ENCODE measurements at places on chromosomes 16 and 17.

DNA sequence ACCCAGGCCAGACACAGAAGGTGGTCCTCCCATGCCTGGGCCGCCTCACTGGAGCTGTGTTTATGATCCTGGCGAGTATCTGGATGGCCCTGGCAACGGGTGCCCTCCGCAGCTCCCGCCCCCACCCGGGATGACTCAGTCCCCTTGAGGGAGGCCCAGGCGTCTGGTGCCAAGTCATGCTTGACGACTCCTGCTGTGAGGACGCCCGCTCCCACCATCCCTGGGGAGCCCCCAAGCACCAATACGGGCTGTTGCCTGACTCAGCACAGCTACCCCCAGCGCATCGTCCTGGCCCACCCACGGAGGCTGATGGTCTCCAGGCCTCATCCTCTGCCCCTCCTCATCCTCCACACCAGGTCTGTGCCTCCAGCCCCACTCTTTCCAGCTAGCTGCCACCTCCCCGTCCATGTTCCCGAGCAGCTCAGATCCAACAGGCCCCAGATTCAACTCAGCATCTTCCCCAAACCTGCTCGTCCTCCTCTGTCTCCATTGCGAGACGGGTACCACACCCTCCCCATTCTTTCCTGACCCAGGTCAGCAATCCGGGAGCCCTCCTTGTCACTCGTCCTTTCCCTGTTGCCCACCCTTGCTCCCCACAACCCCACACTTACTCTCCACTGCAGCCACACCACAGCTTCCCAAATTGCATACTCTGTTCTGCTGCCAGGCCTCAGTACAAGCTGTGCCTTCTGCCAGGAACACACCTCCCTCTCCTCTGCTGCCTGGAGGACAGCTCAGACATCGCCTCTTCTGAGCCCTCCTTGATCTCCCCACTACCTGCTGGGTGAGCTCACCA, 2.6 kb downstream of the CAMKK1 start:
- no peak for DNase-seq

DNA sequence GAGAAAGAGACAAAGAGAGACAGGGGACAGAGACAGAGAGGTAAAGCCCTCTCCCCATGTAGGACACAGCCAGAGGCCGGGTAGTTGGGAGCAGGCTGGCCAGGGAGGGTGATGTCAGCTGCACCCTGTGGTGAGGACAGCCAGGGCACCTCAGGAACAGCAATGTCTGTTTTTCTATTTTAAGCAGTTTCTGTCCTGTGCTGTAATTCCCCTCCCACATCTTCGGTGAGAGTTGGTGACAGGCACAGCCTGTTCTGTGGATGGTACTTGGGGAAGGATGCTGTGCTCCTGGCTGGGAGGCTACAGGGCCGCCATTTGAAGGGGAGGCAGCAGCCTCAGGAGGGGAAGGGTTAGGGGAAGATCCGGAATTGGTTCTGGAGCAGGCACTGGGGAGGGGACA, 163.5 kb downstream of the SDK2 start:
- DNase-seq = no peak

- no peak for DNase-seq
Measured at GRCh38 chr16:85840801-85841200, 41.3 kb downstream of the COX4I1 start.

- DNase-seq = no peak
Measured at GRCh38 chr16:53309457-53309856, 124.8 kb upstream of the RBL2 start.

GRCh38 chr17:75876938-75877751, 1.2 kb downstream of the TRIM47 start:
- no peak for DNase-seq

DNA sequence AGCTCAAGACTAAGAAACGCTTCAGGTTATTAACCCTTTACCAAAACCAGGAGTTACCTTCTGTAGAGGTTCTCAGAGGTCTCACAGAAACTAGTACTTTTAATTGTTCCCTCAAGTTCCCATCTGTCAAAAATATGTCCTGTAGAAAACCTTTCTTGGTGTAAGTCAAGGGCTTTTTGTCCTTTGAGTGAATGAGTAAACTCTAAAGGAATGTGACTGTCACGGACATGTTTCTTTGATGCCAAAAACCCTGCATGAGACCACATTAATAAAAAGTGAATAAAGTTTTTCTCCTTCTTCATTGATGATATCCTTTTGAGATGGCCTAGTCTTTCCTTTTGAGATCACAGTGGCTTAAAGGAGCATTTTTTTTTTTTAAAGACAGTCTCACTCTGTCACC, 102.9 kb downstream of the NLK start:
- DNase-seq = no peak

GRCh38 chr17:35726953-35727460, 4.4 kb upstream of the RASL10B start:
- DNase-seq = no peak

DNA sequence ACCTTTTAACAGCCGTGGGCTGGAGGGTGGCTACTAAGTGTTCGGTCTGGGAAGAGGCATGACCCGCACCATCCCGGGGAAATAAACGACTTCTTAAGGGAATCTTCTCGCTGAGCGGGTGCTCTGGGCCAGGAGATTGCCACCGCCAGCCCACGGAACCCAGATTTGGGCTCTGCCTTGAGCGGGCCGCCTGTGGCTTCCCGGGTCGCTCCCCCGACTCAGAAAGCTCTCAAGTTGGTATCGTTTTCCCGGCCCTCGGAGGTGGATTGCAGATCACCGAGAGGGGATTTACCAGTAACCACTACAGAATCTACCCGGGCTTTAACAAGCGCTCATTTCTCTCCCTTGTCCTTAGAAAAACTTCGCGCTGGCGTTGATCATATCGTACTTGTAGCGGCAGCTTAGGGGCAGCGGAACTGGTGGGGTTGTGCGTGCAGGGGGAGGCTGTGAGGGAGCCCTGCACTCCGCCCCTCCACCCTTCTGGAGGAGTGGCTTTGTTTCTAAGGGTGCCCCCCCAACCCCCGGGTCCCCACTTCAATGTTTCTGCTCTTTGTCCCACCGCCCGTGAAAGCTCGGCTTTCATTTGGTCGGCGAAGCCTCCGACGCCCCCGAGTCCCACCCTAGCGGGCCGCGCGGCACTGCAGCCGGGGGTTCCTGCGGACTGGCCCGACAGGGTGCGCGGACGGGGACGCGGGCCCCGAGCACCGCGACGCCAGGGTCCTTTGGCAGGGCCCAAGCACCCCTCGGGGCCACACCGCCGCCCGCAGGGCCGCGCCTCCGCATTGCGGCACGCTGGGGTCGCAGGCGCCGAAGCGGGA, 3.6 kb upstream of the CBX4 start:
- peak; percentile 31 for DNase-seq

- DNase-seq = no peak
Measured at GRCh38 chr16:68079626-68080344, 5.4 kb upstream of the NFATC3 start.

- peak; percentile 28 for DNase-seq
Measured at GRCh38 chr17:57257195-57257894, 1.0 kb downstream of the MSI2 start.

- no peak for DNase-seq
Measured at GRCh38 chr17:47095268-47095667, 93.8 kb downstream of the CDC27 start.

DNA sequence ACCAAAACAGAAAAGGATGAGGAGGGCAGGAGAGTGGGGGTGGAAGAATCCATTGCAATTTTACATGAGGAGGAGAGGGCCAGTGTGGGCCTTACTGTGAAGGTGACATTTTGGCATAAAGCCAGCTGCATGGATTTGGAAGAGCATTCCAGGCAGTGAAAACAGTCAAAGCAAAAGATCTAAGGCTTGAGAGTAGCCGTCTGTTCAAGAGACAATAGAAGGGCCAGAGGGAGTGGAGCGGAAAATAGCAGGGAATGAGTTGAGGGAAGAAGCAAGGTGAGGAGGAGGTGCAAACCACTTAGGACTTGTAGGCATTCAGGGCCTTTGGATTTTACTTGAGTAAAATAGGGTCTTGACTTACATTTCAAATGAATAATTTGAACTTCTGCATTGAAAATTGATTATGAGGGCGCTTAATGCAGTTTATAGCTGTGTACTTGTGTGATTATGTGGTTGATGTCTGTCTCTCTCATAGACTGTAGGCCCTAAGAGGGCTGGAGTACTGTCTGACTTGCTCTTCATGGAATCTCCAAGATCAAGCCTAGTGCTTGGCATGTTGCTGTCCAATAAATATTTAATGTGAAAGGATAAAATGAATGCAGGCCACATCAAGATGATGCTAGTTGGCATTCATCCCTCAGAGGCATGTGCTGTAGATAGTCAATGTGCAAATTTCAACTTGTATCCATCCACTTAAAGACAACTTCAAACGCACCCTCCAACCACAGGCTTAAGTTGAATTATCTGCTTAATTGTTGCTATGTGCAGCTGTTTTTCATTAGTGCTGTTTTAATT, 772.1 kb upstream of the RBFOX1 start:
- DNase-seq = no peak

DNA sequence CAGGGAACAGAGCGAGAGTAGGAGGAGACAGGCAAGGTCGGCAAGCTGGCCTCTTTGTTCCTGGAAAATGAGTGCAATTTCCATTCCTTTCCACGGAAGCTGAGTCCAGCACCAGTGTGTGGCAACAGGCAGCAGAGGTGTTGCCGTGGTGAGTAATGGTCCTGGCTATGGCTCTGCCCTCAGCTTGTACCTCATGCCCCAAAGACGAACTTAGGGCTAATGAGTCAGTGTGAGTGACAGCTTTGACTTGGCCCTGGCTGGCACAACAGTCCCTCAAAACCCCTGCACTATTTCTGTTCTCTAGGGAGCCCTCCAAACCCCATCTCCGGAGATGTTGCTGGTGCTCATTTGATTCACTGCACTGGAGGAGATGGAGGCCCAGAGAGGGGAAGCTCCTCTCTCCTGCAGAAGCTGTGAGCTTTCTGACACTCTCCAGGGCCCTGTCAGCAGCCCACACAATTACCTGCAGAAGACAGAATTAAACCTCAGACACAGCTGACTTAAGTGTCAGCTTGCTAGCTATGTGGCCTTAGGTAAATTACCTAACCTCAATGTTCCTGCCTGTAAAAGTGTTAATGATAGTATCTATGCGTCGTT, 129.9 kb downstream of the TMEM132E start:
- DNase-seq = no peak

DNA sequence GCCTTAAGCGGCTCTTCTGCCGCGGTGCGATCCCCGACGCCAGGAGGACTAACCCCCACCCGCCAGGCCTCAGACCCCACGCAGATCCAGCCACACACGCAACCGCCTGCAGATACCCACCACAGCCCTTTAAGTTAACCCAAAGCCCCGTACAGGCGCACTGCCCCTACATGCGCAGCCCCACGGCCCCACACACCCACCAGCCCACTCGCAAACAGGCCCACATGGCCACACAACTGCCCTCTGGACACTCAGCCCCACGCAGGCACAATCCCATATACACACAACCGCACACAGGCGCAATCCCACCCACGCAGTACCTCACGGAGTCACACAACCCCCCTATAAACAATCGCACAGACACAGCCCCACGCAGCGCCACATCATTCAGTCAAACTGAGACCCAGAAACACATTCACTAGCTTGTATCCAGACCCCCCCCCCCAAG, 41.7 kb downstream of the RAI1 start:
- DNase-seq = no peak

Measured in NCI-H1105 treated with DMSO at 0.1 percent for 48 hours (cell line).